NCI-H2081 treated with DMSO at 0.1 percent for 48 hours (cell line): ENCODE measurements at places on chromosomes 11 and 22.

GRCh38 chr11:75242722-75243600 lies 2.4 kb downstream of the TPBGL start:
- no peak for DNase-seq

GRCh38 chr11:2991452-2992233 lies 486 bp downstream of the NAP1L4 start:
- no peak for DNase-seq

GRCh38 chr11:88266919-88267318 lies 70.6 kb downstream of the CTSC start:
- no peak for DNase-seq

DNA sequence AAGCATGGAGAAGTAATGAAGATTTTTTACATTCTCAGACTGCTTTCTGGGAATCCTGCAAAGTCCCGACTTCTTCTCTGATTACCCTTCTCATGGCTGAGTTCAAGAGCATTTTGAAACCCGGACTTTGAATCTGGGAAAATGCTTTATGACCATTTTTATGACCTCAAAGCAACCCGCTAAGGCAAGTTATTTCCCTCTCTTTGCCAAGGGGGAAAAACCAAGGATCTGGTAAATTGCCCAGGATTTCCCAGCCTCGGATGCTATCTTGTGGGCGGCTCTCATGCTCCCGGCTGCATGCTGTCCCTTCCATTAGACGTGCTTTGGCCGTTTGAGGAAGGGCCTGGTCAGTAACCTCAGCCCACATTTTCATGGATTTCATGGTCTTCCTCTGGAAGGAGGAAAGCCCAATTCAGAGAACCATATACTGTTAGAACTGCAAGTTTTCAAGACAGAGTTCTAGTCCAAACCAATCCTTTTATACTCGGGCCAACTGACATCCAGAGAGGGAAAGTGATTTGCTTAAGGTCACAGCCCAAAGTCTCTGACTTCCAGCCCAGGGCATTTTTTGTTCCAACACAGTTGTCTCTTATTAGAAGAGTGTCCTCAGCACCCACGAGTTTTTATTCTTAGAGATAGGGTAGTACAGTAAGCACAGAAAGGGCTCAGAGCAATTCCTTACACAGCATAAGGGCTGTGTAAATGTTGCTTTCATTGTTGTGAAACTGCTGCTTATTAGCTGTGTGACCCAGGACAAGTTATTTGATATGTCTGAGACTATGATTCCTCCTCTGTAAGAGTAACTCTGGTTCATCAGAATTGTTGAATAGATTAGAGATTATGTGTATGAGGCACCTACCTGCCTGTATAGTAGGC lies 77.4 kb downstream of the NAV2 start:
- DNase-seq: no peak

- DNase-seq: no peak
Observed at GRCh38 chr11:70107756-70108155, 29.6 kb downstream of the ANO1 start.

GRCh38 chr11:34501500-34501899 lies 12.1 kb downstream of the ELF5 start:
- DNase-seq: no peak

DNA sequence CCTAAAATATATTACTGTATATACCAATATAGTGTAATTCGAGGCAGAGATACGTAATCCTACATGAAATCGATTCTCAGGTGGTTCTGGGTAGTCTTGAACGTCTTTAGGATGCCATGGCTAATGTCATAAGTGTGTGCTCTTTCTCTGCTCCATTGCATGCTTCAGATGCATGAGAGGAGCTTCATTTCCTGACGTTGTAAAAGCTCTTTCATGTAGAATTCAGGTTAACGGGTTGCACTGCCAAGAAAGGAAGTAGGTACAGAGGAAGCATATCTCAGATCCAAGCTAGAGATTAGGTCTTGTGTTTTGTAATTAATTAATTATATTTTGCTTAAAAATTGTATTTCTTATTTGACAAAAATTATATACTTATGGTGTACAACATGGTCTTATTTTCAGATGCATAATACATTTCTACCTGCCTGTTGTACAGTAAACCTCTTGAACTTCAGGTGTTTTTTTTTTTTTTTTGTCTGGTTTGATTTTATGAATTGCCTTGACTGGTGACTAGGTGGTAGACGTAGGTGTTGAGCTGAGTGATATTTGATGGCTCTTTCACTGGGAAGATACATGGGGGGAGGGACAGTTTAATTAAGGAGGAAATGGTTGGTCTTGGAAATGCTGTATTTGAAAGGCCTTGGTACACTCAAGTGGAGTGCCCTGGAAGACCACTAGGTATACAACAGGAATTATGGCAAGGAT lies 9.3 kb downstream of the NUP50 start:
- DNase-seq: no peak

GRCh38 chr11:68266121-68266891 lies 5.5 kb downstream of the C11orf24 start:
- no peak for DNase-seq

DNA sequence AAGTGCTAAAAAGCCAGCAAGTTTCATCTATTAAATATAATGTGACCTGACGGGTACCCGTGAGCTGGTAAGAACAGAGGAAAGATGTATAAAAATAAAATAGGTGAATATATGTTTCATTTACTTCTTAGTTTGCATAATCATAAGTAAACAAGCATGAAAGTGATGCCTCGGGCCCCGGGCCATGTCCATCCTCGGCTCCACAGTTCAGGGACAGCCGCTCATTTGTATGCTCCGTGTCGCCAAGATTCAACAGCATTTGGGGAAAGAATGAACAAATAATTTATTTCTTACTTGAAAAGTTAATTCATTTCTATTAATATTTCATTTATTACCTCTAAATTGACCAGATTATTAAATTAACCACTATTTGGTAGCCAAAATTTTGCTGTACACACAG lies 251.8 kb downstream of the NTM start:
- no peak for DNase-seq

- DNase-seq: no peak
Observed at GRCh38 chr22:42310291-42311015, 40.0 kb upstream of the TCF20 start.

GRCh38 chr22:37639070-37639760 lies at the start of gene SH3BP1:
SH3BP1 (plus strand) TSS chr22:37639669; CDS start chr22:37639788, 119 bp downstream.
- DNase-seq: no peak

- no peak for DNase-seq
Observed at GRCh38 chr22:30031764-30032455, 48.4 kb upstream of the HORMAD2 start.
